ENCODE measurements at places on chromosomes 3 and 15. TPM values are rescaled to one million over a fixed set of nuclear protein-coding genes. Genes with fewer than 3 reads are reported as not detected.

The ADIPOQ gene
- total RNA-seq = not detected

The CTXN2 gene
- total RNA-seq = not detected

The TYRO3 gene
- total RNA-seq = 11.7 TPM

The MANF gene
- 79.7 TPM for total RNA-seq

The ABCF3 gene
- total RNA-seq = 79.1 TPM

The MESP1 gene
- 1.8 TPM for total RNA-seq

The XYLB gene
- 1.0 TPM for total RNA-seq

The CCR2 gene
- total RNA-seq = not detected
